ENCODE measurements at places on chromosomes 4 and X.
A peak's percentile ranks its signal among the peaks of the same experiment; 100 is the strongest.

GRCh38 chr4:127249767-127250108 is 383.0 kb upstream of the INTU start:
- no peak for DNase-seq

DNA sequence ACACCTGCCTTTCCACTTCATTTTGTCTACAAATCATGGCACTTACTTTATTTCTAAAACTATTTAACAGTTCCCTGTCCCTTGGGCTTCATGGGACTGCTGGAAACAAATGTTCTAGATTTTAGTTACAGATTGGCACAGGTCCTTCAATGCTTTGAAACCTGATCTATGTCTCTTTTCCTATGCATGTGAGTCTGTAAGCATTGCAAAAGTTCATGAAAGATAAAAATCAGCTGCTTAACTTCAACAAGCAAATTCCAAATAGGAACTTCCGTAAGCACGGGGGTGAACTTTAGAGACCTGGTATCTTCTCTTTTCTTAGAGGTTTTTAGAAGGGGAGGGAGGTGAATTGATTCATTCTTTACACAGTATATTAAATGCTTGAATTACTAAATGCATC is 9.5 kb downstream of the LGI2 start:
- DNase-seq: no peak

GRCh38 chr4:182454440-182455013 is 211.3 kb downstream of the TENM3 start:
- peak; percentile 29 for DNase-seq

DNA sequence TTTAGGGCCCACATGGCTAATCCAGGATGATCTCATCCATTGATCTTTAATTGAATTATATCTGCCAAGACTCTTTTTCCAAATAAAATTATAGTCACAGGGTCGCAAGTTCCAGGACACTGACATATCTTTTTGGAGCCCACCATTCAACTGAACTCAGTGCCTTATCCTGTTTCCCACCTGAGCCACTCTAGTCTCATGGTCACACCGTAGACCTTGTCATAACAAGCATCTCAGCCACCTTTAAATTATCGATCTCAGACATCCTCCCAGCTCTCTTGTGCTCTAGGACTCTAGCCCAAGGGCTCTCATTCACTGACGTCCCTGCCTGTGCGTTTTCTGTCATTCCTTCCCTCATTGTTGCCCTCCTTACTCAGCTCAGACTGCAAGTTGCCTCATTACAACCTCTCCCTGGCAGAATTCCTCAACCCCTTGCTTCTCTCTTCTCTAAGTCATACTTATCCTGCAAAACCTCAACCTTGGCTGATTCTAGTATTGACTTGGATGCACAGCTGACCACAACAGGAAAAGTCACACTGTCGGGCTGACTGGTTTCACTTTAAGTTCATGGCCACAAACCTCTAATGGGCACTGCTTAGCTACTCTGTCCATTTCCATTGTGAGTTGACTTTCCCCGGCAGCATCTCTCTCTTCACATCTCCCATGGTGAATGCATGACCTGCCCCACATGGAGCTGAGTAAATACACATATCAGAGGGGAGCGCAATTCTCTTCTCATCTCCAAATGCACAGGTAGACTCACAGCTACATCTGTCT is 91.0 kb upstream of the TRIM2 start:
- peak; percentile 80 for DNase-seq

GRCh38 chr4:91220315-91220714 is 1083.5 kb upstream of the GRID2 start:
- DNase-seq: no peak

All from AG09309 (cell line).